ENCODE measurements at places on chromosomes 1 and 21.

- no peak for DNase-seq
Observed at GRCh38 chr1:21644906-21645305, 24.3 kb downstream of the RAP1GAP start.

DNA sequence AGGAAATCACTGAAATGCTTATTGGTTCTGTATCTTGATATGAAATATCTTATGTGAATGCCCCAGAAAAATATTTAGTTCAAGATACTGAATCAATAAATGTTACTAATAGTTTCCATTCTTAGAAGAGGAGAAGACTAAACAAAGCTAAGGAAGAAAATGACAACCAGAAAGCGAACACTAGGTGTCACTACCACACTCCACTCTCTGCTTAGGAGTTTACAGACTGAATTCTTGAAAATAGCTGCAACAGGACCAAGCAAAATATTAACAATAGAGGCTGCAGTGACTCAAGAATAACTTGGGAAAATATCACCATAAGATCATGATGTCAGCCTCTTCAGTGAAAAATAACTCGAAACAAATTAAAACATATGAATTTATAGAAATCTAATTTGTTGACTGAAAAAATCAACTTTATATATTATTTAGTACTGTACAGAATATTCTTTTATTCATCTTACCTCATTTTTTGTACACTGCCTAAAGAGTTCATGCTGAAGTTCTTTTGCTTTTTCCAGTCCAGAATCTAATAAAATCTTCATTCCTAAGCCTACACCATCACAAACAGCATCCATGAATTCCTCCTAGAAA, 61.6 kb downstream of the KIF14 start:
- DNase-seq: peak; percentile 31

DNA sequence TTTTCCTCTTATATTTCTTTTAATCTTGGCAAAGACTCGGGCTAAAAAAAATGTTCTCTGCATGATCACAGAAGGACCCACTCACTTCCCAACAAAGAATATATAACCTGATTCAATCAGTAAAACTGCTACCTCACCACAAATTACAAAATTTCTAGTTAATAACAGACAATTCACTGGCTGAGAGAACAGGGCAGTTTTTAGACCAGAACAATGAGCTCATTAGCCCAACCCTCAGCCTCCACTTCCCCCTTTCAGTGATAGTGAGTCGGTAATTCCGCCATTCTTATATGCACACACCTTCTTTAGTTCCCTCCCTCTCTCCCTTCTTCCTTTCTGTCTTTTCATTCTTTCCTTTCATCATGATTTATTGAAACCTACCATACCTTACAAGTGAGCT, 8.9 kb downstream of the SIPA1L2 start:
- DNase-seq: no peak

DNA sequence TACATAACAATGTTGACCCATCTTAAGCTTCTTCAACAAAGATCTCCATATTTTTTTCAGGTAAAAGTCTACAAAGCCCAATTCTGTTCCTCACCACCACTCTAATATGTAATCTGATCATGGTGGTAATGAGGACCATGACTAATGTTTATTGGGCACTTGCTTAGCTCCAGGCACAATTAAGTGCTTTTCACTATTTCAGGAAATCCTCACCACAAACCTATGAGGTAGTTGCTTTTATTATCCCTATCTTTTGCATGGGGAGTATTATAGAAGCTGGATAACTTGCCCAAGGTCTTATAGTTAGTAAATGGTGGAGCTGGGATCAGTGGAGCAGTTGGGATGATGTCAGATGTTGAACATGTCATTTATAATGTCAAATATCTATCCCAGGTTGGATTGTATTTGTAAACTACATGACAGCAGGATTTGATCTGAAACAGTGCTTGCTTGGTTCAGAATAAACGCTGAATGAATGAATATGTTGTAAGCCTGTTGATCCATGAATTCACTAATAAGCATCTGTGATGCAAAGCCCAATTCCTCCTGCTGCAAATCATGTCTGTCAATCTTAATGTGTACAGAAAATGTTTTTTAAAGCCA, 283.3 kb upstream of the ST6GALNAC5 start:
- DNase-seq: no peak

- DNase-seq: no peak
Observed at GRCh38 chr1:33610391-33610790, 137.9 kb downstream of the ZSCAN20 start.

GRCh38 chr1:179323436-179323835, 29.8 kb downstream of the SOAT1 start:
- DNase-seq: no peak

- DNase-seq: no peak
Observed at GRCh38 chr1:235545292-235545930, 41.2 kb upstream of the B3GALNT2 start.

DNA sequence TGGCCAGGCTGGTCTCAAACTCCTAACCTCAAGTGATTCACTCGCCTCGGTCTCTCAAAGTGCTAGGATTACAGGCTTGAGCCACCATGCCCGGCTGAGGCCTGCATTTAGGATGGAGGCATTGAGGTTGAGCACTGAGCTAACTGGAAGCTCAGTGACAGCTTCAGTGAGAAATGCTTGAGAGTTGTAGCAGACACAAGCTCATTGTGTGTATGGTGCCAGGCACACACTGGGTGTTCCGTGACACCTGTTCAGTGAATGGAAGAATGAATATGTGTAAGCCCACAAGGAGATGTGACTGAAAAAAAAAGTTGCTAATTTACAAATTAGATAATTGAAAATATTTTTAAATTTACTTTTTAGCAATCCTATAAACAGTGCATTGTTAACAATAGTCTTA, 21.8 kb downstream of the LURAP1 start:
- no peak for DNase-seq

DNA sequence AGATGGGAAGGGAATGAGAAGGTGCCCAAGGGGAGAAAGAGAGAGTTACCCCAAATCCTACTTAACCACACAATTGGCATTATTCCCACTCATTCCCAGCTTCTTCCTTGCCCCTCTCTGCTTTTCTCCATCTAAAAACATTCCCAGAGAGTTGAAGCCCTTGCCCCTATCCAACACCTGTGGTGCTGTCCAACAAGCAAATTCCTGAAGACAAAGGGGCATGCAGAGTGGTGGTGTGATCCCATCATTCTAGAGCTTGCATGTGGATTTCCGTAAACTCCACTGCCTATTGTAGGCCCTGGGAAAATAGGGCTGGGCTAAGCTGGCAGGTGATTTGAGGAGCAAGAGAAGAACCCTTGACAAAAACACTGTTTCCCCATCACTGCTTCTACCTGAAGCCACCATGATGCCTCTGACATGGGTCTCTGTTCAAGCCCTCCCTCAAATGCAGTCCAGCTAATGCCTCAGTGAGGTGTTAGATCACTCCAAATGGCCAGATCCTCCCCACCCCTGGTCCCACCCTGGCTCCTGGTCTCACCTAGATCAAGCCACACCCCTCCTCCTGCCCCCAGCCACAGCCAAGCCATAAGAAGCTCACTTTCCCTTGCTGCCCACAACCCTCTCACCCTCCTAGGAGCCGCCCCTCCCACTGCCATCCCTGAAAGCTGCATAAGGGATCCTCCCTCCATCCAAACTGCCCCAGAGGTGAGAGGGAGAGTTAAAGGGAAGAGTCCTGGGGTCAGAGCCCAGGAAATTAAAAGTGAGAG, 29.5 kb downstream of the SYT2 start:
- DNase-seq: no peak

- no peak for DNase-seq
Observed at GRCh38 chr1:186183219-186183618, 191.8 kb downstream of the TPR start.

- DNase-seq: no peak
Observed at GRCh38 chr1:218779341-218780100, 394.2 kb upstream of the LYPLAL1 start.

DNA sequence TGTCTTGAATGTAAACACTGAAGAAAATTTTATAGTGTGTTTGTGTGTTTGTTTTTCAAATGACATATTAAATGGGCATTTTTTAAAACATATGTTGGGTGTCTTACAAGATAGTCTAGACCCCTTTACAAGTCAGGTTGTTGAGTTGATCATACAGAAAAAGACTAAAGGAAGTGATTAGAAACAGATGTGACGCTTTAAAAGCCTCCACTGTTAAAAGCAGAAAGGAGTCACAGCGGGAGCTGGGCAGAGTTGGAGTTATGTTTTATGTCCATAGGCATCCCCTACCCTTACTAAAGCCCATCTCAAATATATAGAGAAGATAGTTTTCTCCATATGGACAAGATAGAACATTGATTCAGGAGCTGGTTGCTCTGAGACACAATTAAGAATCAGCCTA, 393.9 kb downstream of the PLPP3 start:
- no peak for DNase-seq

GRCh38 chr1:19484798-19485361, 459 bp downstream of the CAPZB start:
- no peak for DNase-seq

- no peak for DNase-seq
Observed at GRCh38 chr1:226287587-226287986, 21.4 kb downstream of the LIN9 start.

GRCh38 chr1:52967666-52968065, 40.6 kb downstream of the SCP2 start:
- no peak for DNase-seq

GRCh38 chr21:25513810-25514209, 93.5 kb downstream of the MRPL39 start:
- DNase-seq: no peak

DNA sequence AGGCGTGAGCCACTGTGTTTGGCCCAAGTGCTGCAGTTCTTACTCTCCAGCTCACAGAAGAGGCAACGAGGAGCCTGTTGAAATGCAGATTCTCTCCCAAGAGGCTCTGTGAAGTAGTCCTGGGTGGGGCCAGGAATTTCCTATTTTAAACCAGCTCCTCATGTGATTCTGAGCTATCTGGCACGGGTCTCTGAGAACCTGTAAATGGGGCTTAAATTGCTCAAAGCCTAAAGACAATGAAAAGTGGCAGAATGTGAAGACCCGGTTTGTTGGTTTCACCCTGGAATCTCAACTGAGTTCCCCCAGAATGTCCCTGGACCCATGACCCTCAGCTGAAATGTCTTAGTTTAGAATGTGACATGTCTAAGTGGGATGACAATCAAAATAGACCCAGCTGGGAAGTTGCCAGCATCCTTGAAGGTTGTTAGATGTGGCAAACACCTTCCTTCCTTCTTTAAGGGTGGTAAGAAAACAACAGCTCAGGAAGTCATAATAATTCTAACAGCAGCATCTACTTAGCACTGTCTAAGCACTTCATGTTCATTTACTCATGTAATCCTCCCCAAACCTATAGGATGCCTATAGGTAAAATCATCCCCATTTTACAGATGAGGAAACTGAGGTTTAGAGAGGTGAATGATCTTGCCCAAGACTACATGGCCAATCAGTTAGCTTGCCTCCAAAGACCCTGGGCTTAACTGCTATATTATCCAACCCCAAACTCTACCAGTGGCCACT, 20.9 kb upstream of the ATP5PO start:
- DNase-seq: no peak

- no peak for DNase-seq
Observed at GRCh38 chr1:20207546-20207945, 21.2 kb upstream of the PLA2G2C start.

DNA sequence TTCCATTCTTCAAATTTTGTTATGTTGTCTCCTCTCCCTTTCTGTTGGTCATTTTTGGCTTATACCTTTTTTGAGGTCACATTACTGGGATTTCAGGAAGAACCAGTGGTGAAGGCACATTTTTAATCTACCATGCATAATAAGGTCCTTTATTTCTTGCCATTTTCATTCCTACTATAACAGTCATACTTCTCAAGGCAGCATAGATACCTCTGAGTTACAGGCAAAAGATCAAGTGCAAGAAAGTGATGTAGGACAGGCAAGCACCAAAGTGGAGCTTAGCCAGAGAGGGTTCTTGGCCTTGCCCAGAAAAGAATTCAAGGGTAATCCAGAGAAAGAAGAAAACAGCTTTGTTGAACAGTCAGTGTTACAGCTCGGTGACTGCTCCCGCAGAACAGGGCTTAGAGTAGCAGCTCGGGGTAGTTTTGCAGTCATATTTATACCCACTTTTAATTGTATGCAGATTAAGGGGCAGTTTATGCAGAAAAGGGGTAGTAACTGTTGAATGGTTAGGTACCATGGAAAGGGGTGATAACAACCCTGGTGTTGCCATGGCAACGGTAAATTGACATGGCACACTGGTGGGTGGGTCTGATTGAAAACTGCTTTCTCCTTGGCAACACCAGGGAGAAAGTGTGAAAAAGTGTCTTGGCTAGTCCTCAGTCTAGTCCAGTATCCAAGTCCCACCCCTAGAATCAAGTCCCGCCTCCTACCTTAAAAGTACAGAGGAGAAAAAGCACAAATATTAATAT, 39.6 kb upstream of the DOCK7 start:
- no peak for DNase-seq

DNA sequence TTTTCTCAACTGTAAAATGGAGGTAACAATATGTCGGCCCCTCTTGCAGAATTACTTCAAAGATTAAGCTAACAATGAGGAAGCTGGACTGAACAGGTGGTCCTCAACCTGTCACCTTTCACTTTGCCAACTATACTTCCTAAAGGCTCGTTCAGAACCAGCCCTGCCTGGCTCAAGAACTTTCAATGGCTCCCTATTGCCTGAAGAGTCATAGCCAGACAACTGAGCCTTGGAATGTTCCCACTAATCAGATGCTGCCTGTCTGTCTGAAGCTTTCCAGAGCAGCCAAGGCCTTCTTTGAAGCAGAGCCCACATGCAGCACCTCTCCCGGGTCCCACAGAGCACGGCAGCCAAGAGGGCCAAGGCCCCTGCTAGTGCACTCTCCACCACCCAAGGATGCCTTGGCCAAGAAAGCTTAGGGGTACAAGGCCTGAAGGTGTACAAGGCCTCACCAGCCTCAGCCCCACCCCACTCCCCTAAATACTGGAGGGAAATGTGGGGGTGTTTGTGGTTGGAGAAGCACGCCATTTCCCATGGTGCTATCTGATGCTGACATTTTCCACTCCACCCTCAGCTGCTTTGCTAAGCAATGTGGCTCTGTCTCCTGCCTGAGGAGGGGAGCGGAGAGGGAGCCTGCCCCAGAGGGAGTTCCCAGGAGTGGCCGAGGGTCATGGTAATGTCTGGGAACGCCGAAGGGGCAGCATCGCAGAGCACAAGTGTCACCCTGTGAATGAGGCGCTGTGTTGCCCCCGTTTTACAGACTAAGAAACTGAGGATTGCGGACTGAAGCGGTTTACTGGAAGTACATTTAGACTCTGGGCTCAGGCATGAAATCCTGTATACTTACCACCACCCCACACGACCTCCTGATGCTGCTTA, 8.2 kb upstream of the LAPTM5 start:
- no peak for DNase-seq

GRCh38 chr1:244273845-244274619, 177.7 kb downstream of the ADSS2 start:
- no peak for DNase-seq

All from GM20000 (cell line).